ENCODE measurements at places on chromosomes 2 and 18.

GRCh38 chr18:40469851-40470250 is 1485.2 kb upstream of the PIK3C3 start:
- DNase-seq, result no peak

GRCh38 chr2:64065516-64065915 is 46.3 kb upstream of the VPS54 start:
- no peak for DNase-seq

DNA sequence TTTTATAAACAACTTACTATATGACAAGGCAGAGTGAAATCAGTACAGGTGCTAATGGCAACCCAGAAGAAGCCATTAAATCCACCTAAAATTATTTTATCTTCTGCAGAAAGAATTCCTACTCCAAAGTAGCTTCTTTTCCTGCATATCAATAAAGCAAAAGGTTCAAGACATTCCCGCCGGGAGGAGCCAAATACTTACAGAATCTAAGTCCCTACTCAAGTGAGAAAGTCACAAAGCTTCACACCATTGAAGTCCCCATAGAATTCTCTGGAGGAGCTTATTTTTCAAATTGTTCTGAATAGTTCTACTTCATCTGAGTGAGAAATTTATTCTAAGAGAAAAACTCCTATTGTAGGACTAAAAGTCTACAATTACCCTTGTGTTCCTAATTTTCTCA is 233.7 kb upstream of the HNRNPA3 start:
- DNase-seq, result no peak

DNA sequence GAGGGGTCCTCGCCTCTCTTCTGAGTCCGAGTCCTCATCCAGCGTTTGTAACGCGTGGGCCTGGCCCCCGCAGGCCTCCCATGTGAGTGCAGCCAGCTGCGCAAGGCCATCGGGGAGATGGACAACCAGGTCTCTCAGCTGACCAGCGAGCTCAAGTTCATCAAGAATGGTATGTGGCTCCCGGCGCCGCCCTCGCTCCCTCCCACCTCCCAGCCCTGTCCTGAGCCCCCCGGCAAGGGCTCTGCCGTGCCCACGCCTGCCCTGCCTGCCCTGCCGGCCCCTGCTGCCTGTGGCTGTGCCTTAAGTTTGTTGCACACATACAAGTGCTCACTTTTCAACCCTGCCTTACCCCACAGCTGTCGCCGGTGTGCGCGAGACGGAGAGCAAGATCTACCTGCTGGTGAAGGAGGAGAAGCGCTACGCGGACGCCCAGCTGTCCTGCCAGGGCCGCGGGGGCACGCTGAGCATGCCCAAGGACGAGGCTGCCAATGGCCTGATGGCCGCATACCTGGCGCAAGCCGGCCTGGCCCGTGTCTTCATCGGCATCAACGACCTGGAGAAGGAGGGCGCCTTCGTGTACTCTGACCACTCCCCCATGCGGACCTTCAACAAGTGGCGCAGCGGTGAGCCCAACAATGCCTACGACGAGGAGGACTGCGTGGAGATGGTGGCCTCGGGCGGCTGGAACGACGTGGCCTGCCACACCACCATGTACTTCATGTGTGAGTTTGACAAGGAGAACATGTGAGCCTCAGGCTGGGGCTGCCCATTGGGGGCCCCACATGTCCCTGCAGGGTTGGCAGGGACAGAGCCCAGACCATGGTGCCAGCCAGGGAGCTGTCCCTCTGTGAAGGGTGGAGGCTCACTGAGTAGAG is 14.4 kb upstream of the ALLC start:
- DNase-seq, result peak; percentile 53

- no peak for DNase-seq
These were observed 322.3 kb downstream of the MYCN start for GRCh38 chr2:16262526-16263178.

DNA sequence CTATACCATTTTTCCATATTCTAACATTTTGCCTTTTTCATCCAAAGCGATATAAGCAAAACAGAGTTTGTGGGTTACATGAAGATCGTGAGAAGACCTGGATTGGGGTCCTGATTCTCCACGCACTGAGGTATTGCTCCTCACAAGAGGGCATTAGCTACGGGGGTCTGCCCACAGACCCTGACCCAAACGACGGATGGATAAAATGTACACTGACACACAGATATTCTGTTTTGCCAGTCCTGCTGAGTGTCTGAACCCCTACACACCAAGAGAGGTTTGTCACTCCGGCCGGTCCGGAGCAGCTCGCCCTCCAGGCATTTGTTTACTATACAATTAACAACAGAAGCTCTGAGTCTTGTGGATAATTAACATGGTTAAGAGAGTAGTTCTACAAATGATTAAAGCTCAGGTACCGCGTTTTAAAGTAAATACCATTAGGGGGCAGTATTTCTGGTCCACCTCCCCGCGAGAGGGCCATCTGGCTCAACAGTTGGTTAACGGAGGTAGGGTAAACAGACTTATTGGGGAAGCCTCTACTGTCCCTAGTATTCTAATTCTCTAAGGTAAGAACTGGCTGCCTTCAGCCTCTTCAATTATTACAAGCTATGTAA is 28.4 kb downstream of the SCYGR8 start:
- DNase-seq, result no peak

- DNase-seq, result no peak
These were observed 111.1 kb downstream of the ZNF532 start for GRCh38 chr18:58975781-58976180.

DNA sequence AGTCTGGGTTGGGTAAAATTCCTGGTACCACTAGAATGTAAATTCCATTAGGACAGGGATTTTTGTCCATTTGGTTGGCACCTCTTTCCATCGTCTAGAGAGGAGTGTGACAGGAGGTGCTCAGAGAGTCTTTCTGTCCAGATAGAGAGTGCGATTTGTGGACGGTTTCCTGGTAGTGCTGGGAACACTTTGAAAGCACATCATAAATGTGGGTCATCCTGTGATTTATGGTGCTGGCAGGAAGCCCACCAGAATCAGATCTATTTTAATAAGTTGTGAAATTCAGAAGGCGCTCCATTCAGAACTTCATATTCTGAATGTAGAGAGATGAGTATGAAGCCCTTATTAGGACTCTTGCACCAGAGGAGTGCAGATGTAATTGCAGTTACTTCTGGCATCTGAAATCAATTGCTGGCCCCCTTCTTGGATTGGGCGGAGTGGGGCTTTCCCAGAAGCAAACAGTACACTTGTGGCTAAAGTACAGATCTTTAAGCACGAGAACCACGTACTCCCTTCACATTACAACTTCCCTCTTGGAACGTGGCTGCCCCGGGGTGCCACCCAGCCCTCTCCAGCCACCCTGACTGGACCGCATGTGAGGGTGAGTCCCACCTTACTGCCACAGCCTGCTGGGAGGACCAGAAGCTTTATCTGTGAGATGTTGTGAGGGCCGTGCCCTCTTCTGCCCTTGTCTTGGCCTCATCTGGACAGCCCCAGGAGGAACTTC is 243.2 kb downstream of the MYO3B start:
- no peak for DNase-seq

All from sigmoid colon (tissue), 7 donors.